HS-5 (cell line): ENCODE measurements at places on chromosomes 4 and X.

DNA sequence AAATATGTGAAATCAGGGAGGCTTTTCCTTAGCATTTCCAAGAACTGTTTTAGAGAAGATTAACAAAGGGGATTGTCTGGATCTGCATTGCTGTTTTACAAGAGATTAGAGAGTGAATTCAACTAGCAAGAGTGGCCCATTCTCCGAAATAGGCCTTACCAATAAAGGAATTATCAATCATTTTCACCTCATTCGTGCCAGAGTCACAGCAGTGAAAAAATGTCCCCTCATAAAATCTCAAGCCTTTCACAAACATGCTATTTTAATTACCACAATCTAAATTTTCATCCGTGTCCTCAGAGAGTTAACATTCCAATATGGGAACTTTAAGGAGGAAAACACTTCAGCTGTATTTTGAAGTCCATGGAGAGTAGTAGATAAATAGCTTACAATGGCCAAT is 979.6 kb downstream of the RPA4 start:
- no peak for DNase-seq

GRCh38 chr4:41307638-41308037 is 50.9 kb downstream of the UCHL1 start:
- no peak for DNase-seq

DNA sequence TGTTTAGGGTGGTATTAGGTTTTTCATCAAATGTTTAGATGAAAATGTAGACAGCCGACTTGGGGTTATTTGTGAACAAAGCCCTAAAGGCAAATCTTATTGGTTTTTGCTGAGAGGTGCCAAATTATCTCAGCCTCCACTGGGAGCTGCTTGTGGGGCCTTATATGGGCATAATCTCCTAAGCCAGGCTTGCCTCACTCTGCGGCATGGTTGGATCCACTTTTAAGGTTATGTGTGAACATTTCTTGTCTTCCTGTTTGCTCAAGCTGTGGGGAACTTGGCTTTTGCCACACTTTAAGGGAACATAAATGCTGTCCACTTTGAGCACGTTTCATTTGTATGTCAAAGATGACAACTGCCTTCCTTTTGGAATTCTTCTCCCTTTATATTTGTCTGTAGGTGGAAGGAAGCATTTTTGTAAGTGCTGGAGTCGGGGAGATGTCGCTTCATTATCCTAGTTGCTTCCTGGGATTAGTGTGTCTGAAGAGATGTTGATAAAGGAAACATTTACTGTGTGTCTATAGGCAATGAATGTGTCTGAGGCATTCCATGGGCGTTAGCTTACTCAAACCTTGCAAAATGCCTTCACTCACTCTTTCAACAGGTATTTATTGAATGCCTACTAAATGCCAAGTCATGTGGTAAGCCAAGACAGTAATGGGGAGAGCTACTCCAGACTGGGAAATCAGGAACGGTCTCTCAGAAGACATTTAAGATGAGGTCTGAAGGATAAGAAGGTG is 78.3 kb downstream of the SLC9A6 start:
- DNase-seq = no peak

- no peak for DNase-seq
Observed at GRCh38 chr4:44674471-44674870, 3.7 kb upstream of the GUF1 start.

- DNase-seq = no peak
Observed at GRCh38 chr4:77269505-77269904, 112.5 kb downstream of the CCNG2 start.

- no peak for DNase-seq
Observed at GRCh38 chr4:39410415-39410814, 3.7 kb downstream of the KLB start.

- no peak for DNase-seq
Observed at GRCh38 chrX:111355523-111356115, 56.4 kb downstream of the DCX start.

- no peak for DNase-seq
Observed at GRCh38 chr4:165418073-165418472, 39.3 kb downstream of the CPE start.

GRCh38 chrX:121000589-121000988 is 15.0 kb upstream of the CT47A1 start:
- DNase-seq = no peak

DNA sequence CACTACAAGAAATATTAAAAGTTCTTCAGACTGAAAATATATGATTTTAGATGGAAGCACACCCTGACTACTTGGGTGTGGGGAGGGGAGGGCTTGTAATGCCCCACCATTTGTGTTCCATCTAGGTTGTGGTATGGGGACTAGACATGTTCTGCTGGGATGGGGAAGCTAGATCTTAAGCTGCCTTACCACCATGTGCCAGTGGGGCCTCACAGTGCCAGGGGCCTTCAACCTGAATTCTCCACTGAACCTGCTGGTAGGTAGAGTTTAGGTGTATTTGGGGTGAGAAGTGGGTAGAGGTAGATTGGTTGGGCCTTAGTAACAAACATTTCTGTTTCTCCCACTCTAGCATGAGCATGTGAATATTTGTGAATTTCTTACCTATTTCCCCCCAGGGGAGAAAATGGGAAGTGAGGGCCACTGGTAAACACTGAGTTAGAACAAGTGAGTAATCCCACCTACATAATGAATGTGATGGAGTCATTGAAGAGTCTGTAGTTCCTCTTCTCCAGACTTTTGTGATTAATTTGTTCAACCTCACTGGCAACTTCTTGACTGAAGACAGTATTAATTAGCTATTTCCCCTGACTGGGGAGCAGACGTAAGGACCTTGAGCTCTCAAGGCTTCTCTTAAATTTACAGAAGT is 44.0 kb downstream of the BRCC3 start:
- DNase-seq = no peak

DNA sequence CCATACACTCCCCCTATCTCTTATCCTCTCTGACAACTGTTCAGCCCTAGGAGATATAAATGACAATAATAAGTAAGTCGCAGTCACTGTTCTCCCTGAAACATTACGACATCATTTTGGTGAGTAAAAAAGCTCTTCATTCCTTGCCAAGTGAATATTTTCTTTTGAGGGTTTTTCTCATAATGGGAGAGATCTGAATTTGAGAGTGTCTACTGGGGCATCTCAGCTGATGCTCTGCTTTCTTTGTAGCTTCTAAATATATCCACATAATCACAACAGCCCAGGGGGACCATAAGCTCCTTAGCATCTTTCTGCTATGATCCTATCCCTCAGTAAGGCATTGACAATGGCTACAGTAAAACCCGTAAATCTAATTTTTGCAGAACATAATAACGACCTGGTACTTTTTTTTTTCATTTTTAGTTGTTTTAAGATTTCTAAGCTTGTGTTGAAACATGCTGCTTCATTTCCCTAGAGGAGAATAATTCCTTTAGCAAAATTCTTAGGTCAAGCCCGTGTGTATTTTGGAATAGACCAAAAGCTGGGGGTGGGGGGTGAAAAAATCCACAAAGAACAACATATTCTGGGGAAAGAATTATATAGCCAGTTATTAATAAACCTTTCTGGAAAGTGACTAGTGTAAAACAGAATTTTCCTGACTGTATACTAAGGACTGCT is 78.1 kb upstream of the GPM6B start:
- no peak for DNase-seq

DNA sequence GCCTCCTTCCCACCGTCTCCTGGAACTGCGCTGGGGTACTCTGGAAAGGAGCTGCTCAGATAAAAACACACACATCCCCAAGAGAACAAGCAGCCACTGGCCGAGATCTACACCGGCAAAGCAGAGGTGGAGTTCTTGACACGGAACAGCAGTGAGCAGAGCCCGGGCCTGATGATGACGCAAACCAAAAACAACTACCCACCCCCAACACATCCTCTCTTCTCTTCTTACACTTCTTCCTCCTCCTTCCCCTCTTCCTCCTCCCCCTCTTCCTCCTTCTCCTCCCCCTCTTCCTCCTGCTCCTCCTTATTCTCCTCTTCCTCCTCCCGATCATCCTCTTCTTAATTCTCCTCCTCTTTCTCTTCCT is 4.6 kb downstream of the PNMA5 start:
- no peak for DNase-seq

GRCh38 chr4:6986072-6986780 is 56.9 kb upstream of the TADA2B start:
- peak; percentile 14 for DNase-seq

DNA sequence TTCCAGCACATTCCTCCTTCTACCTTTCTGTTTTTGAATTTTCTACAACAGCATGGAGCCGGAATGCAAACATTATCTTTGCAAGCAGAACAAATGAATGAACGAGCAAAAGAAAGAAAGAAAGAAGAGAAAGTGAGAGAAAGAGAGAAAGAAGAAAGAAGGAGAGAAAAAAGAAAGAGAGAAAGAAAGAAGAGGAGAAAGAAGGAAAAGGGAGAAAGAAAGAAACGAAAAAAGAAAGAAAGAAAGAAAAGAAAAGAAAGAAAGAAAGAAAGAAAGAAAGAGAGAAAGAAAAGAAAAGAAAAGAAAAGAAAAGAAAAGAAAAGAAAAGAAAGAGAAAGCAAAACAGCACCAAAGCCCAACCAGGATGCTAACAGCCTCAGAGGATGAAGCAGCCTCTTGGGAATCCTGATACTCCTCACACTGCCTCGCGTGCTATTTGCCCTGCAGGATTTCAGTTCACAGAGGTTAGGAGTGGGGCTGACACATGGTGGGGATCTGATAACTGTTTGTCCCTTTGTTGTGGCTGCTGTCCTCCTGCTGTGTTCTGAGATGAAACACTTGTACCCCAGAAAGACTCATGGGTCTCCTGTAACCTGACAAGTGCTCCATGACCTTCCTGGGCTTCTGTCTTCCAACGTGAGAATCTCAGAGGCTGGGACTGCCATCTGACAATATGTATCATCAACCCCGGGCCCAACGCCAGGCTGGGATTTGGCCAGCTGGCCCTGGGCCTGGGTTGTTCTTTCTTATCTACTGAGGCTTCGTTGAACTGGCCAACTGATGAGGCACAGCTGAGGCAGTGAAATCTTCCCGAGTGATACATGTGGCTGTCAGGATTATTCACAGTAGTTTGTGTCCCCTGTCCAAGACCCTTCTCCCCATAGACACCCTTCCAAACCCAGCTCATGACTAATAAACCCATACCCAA is 61.0 kb downstream of the SEPSECS start:
- DNase-seq = peak; percentile 46

DNA sequence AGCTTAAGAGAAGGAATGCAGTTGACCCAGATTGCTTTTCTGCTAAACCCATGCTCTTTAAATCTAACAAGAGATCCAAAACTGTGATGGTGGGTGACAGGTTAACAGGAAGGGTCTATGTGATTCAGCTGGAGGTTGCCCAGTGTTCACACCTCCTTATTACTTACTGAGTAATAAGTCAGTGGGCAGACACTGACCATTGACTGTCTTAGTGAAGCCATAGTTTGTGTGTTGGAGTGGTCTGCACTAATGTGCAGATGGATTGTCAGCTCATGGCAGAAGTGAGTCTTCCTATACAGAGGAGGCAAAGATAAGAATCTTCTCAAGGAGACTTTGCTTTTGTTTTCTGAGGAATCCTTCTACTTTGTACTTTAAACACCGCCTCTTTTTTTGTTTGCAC is 15.2 kb upstream of the RUFY3 start:
- DNase-seq = no peak

DNA sequence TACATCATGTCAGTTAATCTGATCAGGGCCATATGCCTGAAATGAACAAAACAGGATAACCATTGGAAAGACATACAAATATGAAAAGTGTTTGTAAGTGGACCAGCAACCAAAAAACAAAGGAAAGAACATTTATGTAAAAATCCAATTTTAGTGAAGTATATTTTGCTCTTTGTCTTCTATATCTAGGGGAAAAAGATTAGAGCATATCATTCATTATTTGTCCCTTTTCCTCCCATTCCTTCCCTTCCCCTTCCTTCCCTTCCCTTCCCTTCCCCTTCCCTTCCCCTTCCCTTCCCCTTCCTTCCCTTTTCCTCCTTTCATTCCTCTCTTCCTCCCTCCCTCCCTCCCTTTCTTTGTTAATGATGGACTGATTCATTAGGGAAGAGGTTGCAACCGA is 1.8 kb upstream of the GNRHR start:
- no peak for DNase-seq

GRCh38 chrX:121151293-121151692 is 103.9 kb downstream of the GLUD2 start:
- no peak for DNase-seq

DNA sequence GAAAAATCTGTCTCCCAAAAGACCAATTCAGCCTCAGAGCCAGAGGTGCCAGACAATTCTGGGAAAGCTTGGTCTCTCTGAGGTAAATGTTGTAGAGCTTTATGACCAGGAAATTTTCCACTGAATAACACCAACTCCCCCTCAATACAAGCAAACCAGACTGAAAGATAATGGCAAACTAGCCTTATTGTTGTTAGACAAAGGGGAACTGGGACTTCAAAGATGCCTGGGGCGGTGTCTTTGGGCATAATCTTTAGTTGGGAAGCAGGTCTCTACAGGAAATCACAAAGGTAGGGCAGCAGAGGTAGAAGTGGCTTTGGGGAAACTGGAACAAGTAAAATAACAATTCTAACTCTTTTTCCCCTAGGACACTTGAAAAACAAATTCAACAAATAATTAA is 12.0 kb downstream of the COL4A6 start:
- DNase-seq = no peak

- DNase-seq = no peak
Observed at GRCh38 chrX:50643525-50644137, 170.4 kb downstream of the SHROOM4 start.

- DNase-seq = no peak
Observed at GRCh38 chrX:9992724-9993123, 25.6 kb downstream of the CLDN34 start.

GRCh38 chr4:10809905-10810304 is 125.3 kb upstream of the CLNK start:
- no peak for DNase-seq

DNA sequence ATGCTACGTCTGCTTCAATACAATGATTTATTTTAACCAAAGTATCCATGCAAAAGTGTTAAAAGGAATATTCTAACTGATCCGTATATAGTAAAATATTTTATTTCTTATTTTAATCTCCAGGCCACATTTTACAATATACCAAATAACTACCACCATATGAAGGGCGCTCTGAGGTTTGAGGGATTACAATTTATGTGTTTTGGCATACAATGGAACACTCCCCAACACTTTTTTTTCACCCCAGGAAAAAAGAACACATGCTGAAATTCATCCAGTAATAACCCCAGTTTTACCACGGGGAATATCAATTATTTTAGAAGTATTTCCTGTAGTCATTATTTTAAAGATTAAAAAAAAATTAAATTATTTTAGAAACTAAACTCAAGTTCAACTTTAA is 65.4 kb downstream of the APBB2 start:
- DNase-seq = no peak

GRCh38 chr4:108834835-108835384 is 72.1 kb upstream of the ETNPPL start:
- no peak for DNase-seq

- DNase-seq = no peak
Observed at GRCh38 chrX:274904-275475, 6.2 kb upstream of the PLCXD1 start.

GRCh38 chr4:10118048-10119004 is 1.7 kb upstream of the WDR1 start:
- DNase-seq = no peak

GRCh38 chr4:79958466-79959264 is 114.4 kb downstream of the ANTXR2 start:
- DNase-seq = no peak

- DNase-seq = no peak
Observed at GRCh38 chrX:39227371-39227770, 426.1 kb downstream of the MID1IP1 start.

GRCh38 chr4:41725254-41725653 is 23.3 kb downstream of the PHOX2B start:
- no peak for DNase-seq
